Aorta (tissue), 5 donors: ENCODE measurements at places on chromosomes 4 and X.

GRCh38 chrX:43530837-43531236, 125.3 kb upstream of the MAOA start:
- DNase-seq = no peak

- DNase-seq = no peak
Observed at GRCh38 chrX:95063554-95063953, 1389.5 kb downstream of the FAM133A start.

DNA sequence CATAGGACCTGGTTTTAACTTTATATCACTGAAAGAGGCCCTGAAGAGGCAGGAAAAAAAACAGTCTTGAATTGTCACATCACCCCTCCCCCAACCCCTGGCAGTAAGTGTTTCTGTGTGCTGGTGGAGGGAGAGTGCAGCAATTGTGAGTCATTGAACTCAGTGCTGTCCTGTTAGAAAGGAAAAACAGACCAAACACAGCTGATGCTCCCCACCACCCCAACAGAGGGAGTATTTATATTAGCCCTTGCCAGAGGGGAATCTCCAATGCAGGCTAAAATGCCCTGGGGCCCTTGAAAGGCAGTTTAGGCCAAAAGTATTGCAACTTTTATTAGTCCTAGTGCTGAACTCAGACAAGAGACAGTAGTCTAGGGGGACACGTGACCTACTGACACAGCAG, 197.8 kb upstream of the AGTR2 start:
- DNase-seq = no peak

DNA sequence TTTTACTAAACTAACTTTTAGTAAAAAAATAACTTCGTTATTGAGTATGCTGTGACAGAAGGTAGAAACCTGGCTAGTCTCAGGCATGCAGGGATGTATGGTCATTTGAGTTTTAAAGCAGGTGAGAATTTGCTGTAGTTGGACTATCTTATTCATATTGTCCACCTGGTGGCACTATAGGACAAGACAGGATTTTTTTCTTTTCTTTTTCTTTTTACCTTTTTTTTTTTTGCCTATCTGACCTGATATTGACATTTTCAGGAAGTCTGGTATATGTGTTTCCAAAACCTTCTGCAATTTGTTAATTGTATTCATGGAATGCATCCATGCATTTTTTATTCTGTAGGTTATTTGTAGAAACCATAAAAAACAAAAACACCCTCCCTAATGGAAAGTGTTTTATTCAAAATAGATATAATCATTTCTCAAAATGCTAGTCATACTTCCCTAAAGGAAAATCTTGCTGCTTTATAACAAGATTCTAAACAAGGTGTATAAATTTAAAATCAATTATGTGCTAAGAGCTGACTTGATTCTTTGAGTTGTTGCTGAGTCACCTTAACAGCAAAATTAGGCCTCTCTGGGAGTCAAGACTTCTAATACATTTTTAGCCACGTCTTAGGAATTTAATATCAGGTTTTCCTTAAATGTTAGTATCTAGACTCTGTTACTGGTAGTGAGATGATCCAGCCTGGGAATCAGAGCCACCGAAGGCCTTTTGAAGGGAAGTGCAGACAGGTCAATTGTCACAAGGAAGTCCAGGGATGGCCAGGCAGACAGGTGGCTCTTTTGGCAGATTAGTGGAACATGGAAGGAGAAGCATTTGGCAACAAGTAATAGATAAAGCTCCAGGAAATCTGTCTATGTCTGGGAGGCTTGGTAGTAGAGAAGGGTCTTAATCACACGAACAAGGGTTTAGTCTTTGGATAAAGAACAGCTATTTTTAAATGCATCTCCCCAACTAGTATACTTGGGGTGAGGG, 201.3 kb upstream of the GNPDA2 start:
- DNase-seq = no peak

- DNase-seq = no peak
Observed at GRCh38 chrX:13837290-13837745, 20.4 kb upstream of the GPM6B start.

- peak; percentile 54 for DNase-seq
Observed at GRCh38 chrX:126272795-126273497, 106.9 kb upstream of the DCAF12L2 start.

DNA sequence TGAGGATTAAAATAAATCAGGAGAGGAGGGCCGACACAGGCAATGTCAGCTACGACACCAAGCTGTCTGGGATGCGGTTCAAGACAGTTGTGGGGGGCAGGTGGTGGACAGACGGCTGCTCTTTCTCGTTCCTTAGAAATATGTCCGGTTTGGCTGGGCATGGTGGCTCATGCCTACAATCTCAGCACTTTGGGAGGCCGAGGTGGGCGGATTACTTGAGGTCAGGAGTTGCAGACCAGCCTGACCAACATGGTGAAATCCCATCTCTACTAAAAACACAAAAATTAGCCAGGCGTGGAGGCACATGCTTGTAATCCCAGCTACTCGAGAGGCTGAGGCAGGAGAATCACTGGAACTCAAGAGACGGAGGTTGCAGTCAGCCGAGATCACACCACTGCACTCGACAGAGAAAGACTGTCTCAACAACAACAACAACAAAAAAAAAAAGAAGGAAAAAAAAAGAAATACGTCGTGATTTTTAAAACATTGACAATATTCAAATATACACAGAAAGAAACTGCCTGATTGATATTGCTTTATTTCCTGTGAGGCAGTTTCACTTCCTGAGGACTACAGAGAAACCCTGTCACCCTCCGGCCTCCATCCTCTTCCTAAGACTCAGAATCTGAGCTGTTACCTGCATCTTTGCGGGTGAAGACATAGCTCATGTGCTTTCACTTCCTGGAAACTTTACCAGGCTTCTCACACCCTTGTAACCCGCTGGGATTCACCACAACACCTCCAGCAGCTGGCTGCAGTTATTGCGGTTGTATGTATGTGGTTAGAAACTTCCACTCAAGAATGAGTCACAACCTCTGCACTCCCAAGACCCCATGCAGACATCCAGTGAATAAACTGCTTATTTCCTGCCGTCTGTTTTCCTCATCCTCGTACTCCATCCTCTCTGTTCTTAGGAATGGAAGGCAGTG, 63.8 kb upstream of the STS start:
- no peak for DNase-seq
